ENCODE measurements at places on chromosomes 4 and X.

- no peak for DNase-seq
Measured at GRCh38 chrX:7347465-7347864, 199.5 kb upstream of the PUDP start.

- DNase-seq, result no peak
Measured at GRCh38 chr4:98521486-98521885, 136.9 kb downstream of the TSPAN5 start.

DNA sequence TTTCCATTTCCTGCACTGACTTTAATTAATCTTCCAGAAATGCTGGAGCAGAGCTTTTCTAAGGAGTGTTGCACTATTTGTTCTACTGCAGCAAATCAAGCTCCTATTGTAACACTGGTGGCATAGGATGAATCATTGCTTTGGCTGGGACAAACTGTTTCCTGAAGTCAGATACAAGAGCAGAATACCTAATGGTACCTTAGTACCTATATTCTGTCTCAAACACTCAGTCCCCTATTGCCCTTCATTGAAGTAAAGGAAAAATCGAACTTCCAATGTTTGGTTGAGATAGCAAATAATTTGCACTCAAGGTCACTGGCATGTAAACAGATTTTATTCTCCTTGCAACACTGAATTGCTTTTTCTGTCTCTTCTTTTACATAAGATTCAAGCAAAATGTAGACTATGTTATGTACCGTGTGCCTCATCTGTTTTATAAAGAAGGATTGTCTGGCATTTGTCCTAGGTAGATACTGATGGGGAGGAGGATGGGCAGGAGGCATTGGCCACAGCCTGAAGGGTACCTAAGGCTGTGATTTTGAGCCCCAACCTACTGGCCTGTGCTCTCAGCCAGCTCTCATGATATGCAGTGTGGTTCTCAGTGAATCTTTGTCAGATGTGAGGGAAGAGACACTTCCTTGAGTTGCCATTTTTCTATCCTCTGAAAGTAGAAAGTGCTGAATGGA, 141.6 kb downstream of the AASDH start:
- DNase-seq, result no peak

GRCh38 chr4:70772929-70773555, 51.3 kb downstream of the RUFY3 start:
- no peak for DNase-seq

- no peak for DNase-seq
Measured at GRCh38 chr4:3318561-3319021, 25.8 kb downstream of the RGS12 start.

- DNase-seq, result no peak
Measured at GRCh38 chrX:6184900-6185515, 43.7 kb downstream of the NLGN4X start.

GRCh38 chr4:187962926-187963325, 32.6 kb upstream of the ZFP42 start:
- no peak for DNase-seq

GRCh38 chrX:102599951-102600579, 750 bp downstream of the ARMCX5 start:
- no peak for DNase-seq

DNA sequence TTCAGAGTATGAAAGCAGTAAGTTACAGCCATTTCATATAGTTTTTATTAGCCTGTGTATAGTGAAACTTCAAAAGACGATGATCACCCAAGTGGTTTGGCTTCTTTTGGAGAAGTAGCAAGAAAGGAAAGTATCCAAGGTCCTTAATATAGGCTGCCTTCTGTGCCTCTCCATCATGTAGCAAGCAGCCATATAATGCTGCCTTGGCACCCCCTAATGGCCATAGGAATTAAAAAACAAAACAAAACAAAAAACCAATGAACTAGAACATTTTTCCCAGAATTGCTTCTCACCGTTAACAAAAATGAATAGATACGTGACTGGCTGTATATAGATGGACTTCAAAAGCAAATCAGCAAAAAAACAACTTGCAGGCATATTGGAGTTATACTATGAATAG, 18.9 kb downstream of the LAMP2 start:
- DNase-seq, result no peak

DNA sequence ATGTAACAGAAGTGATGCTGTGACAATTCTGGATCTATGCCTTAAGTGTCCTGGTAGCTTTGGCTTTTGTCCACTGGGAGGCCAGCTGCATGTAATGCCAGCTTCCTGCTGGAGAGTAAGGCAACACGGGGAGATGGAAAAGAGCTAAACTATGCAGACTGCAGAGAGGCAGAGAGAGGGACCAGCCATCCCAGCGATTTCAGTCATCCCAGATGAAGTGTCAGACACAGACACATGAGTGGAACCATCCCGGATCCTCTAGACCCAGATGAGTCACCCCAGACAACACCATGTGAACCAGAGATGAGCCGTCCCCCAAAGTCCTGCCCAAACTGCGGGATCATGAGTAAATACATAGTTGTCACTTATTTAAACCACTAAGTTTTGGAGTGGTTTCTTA, 14.6 kb downstream of the SRPX start:
- no peak for DNase-seq

- no peak for DNase-seq
Measured at GRCh38 chr4:88584471-88584900, 7.8 kb upstream of the HERC3 start.
